ENCODE measurements at places on chromosomes 3 and 15.

GRCh38 chr3:43246976-43247375 is 39.4 kb upstream of the SNRK start:
- DNase-seq: no peak

- DNase-seq: no peak
These were observed 66.1 kb downstream of the LSM3 start for GRCh38 chr3:14244521-14245247.

GRCh38 chr15:22799902-22800301 is 13.5 kb downstream of the NIPA1 start:
- DNase-seq: no peak

GRCh38 chr3:78887029-78887428 is 880.8 kb downstream of the ROBO1 start:
- DNase-seq: no peak

GRCh38 chr3:130992344-130992743 is 34.3 kb downstream of the ASTE1 start:
- no peak for DNase-seq

- no peak for DNase-seq
These were observed 13.3 kb downstream of the EIF3J start for GRCh38 chr15:44550256-44550655.

DNA sequence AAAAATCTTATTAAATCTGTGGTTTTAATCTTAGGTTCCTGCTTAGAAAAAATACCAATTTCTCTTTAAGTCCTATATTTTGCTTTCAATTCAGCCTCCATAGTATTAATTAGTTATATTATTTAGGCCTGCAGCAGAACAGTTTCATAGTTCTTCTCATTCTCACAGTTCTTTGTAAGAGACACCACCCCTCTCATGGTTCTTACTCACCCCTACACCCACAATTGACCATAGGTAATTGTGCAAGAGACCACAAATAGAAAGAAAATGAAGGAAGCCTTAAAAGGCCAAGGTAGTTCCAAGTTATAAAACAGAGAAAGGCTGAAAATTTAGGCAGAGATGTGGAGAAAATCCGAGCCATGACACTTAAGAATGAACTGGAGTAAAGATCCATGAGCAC is 415.3 kb downstream of the TIGIT start:
- no peak for DNase-seq

DNA sequence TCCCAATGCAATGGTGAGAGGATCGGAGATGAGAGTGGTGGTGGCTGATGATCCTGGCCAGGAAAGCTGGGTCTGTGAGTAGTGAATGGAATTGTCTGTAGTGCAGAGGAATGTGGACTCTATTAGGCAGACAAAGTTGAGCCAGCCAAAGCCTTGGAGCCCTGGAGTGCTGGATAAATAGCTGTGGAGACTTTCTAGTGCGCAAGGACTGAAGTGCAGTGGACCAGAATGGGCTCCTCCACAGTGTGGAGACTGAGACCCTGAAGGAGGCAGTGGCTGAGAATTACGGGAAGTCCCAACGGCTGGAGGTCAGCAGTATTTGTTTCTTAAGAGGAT is 874 bp downstream of the ZNF662 start:
- DNase-seq: no peak

DNA sequence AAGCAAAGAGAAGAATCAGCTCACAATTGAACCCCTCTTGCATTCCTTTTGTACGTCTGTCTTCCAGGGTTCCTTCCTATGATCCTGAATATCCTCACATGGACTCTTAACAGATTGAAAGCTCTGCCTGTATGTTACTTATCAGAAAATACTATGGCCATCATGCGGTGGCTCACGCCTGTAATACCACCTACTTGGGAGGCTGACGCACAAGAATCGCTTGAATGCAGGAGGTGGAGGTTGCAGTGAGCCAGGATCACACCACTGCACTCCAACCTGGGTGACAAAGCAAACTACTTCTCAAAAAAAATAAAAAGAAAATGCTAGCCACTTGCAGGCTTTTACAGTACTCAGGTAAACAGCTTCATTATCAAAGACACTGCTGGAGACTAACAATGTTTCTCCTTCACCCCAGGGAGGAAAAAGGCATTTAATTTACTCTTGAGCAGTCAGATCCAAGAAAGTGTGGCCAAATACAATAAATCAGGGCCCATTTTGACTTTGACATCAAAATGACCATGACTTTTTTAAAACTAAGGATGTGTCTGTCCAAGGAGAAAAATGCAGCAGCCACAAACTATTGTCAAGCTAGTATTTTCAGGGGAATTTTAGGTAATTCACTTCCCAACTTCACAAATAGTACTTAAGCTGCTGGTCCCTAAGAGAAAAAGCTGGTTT is 27.3 kb downstream of the NPTN start:
- DNase-seq: no peak

- DNase-seq: no peak
These were observed 566.0 kb downstream of the GBE1 start for GRCh38 chr3:81195478-81195877.

GRCh38 chr3:73028803-73029202 is 32.2 kb downstream of the PPP4R2 start:
- no peak for DNase-seq

- no peak for DNase-seq
These were observed 50.6 kb downstream of the GMNC start for GRCh38 chr3:190811775-190812480.

- DNase-seq: no peak
These were observed 87.8 kb upstream of the SEC13 start for GRCh38 chr3:10408680-10409079.

GRCh38 chr15:63933522-63933921 is 99.8 kb upstream of the HERC1 start:
- no peak for DNase-seq

- no peak for DNase-seq
These were observed 413.4 kb downstream of the MAGI1 start for GRCh38 chr3:65625305-65625704.

DNA sequence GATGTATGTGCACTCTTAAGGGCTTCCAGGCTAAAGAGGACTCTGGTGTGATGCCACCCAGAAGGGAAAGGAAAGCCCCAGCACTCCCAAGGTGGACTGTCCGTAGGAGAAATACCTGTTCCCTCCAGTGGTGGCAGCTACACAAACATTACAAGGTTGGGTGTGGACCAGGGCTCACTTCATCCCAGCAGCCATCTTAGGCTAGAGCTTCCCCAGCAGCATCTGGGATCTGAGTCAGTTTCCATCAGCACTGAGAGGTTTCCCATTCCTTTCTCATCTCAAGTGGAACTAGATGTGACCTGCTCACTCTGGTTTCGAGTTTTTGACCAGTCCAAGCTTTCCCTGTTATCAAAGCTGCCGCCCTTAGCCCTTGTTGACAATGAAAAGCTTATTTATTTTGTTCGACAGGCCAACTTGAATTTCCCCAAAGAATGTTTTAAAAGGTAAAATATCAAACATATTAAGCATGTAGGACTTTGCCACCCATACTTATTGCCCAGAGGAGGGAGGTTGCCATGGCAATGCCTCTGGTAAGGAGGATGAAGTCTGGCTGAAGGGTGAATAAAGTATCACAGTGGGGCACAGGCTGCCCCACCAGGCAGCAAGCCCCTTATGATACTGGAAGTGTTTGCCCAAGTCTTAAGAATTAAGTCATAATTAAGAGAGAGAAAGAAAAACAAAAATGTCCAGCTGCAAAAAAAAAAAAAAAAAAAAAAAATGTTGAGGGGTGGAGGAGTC is 28.9 kb downstream of the CLDN18 start:
- DNase-seq: no peak

DNA sequence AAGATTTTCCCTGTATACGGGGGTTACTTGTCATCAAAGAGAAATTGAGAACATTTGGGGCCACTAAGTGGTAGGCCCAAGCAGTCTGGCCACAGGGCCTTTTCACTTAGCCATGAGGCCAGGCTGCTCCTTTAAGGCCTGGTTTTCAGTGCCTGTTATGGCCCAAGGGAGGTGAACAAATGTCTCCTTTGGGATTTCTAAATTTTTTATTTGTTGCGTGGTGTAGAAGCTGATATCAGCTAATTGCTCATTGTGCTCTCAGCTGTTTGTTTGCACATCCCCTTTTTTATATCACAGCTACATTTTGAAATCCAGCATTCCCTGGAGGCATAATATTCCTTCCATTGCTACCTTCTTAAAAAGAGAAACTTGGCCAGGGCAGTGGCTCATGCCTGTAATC is 48.5 kb downstream of the RLBP1 start:
- no peak for DNase-seq

DNA sequence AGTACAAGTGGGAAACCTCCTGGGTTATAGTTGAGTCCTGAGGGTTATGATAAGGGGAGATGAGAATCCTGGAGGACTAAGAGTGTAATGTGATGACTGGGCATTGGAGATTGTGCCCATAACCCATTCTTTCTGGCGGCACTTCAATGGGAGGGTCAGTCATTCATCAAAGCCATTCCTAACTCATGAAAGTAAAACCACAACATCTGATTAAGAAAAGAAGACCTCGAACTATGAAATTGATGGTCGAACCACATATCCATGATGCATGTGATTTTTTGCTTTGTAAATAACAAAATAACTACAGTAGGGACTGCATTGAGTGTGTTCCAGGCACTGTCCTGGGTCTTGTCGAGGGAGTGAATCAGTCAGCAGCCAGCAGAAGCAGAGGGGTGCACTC is 215.1 kb downstream of the SHQ1 start:
- no peak for DNase-seq

DNA sequence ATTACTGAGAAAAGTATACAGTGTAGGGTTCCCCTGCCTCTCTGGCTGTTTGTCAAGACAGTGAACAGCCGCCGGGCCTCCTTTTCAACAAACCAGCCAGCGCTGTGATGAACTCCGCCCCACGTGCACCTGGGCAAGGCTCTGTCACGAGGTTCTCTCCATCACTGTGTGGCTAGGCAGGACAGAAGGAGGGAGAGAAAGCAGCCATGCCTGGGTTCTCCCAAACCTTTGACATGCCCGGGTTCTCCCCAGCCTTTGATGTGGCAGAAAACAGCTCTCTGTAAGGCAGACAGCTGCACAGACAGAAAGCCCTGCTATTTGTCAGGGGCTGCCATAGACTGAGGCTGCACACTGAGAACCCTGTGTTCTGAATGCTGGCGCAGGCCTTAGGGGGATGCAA is 101.4 kb upstream of the TRPM1 start:
- no peak for DNase-seq

- DNase-seq: no peak
These were observed 928.9 kb upstream of the NR2F2 start for GRCh38 chr15:95401587-95401986.

DNA sequence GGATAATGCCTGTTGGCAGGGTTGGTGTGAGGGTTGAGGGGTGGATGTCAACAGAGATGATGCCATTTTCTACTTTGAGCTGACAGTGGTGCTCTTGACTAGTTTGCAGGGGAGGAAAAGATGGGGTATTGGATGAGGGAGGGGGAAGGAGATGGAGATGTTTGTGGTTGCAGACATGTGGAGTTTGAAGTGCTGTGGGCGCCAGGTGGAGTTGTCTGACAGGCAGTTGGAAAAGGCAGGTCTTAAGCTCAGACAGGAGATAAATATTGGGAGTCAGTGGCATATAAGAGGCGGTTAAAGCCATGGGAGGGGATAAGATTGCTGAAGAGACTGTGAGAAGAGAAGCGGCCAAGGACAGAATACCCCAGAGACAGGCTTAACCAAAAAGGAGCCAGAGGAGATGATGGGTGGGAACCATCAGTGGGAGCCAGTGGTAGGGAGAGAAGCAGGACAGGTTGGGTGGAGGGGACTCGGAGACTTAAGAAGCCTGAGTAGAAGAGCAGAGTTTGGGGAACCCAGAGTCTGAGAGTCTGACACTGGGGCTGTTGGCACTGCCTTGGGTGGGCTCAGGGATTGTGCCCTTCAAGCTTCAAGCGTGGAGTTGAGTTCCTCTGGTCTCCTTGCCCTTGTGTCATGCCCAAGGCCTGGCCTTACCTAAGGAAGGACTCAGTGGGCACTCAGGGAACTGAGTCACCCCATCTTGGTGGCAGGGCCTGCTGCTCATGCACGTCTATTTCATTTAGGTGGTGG is 13.9 kb downstream of the COPG1 start:
- DNase-seq: no peak

DNA sequence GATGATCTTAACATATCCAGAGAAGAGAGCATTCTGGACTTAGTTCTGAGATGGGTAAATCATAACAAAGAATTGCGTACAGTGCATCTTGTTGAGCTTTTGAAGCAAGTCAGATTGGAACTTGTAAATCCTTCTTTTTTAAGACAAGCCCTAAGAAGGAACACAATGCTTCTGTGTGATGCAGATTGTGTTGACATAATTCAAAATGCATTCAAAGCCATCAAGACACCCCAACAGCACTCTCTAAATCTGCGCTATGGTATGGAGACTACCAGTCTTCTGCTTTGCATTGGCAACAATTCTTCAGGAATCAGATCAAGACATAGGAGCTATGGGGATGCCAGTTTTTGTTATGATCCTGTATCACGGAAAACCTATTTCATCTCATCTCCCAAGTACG is 8.6 kb downstream of the KBTBD12 start:
- DNase-seq: no peak

- DNase-seq: no peak
These were observed 627 bp upstream of the PLS1 start for GRCh38 chr3:142595581-142595950.

Measured in NCI-H2081 treated with DMSO at 0.1 percent for 48 hours (cell line).